ENCODE measurements at places on chromosomes 7 and 10. TPM values are rescaled to one million over a fixed set of nuclear protein-coding genes. Genes with fewer than 3 reads are reported as not detected.
A peak's percentile ranks its signal among the peaks of the same experiment; 100 is the strongest.

The HOGA1 gene
- 0.98 TPM for total RNA-seq

The SPDYE6 gene
- total RNA-seq, result not detected

The NCF1 gene
- total RNA-seq, result not detected

The LRRC4 gene
- total RNA-seq, result 6.1 TPM

The TCF7L2 gene
- 44.4 TPM for total RNA-seq

The SEMA4G gene
- 6.4 TPM for total RNA-seq

DNA sequence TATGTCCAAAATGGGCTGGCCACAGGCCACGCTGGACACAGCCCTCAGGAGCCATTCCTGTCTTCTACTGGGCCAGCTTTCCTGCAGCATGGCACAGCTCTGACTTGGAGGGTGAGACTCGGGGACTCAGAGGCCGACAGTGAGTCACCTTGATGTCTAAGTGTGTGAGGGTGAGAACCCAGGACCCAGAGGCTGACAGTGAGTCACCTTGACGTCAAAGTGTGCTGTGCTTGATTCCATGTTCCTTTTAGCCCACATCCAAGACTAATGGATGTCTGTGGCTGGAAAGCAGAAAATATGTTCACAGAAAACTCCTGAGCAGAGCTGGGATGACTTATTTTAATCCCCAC is 6.0 kb upstream of the FAM170B start:
- H3K27ac ChIP-seq, result peak overlapping the region; percentile 81
- no peak overlapping the region for H3K4me3 ChIP-seq
- H3K4me1 ChIP-seq, result peaks cover 47% of the 10 kb centered on the region
- no peaks in the 10 kb centered on the region for H3K36me3 ChIP-seq

DNA sequence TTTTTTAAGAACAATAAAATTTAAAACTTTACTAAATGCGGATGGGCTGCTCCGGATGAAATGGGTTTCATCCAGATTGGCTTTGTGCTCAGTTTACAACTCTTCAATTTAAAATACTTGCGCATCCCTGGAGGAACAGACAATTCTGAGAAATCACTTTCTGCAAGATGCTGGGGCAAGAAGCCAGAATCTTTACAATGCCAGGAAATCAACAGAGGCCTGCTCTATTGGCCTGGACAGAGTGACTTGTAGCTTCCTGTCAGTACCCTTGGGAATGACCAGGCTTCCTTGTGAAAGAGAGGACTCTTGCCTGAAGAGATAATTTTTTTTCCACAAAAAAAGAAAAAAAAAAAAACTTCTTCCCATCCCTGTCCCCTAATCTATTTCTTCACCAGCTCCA is 3.9 kb upstream of the FAM13C start:
- H3K27ac ChIP-seq, result no peak overlapping the region
- no peak overlapping the region for H3K4me3 ChIP-seq
- no peaks in the 10 kb centered on the region for H3K36me3 ChIP-seq
- no peaks in the 10 kb centered on the region for H3K27me3 ChIP-seq
- DNase-seq, result no peak
- peaks cover 6% of the 10 kb centered on the region for H3K4me1 ChIP-seq

GRCh38 chr10:101568054-101568745 is 19.9 kb downstream of the POLL start:
- no peaks in the 10 kb centered on the region for H3K36me3 ChIP-seq
- no peak for DNase-seq
- H3K27me3 ChIP-seq, result peaks cover 10% of the 10 kb centered on the region
- H3K27ac ChIP-seq, result no peak overlapping the region
- H3K4me1 ChIP-seq, result peaks cover 24% of the 10 kb centered on the region
- H3K4me3 ChIP-seq, result no peak overlapping the region

- no peak overlapping the region for H3K27ac ChIP-seq
- no peaks in the 10 kb centered on the region for H3K27me3 ChIP-seq
- no peaks in the 10 kb centered on the region for H3K4me1 ChIP-seq
- H3K4me3 ChIP-seq, result no peak overlapping the region
- no peaks in the 10 kb centered on the region for H3K36me3 ChIP-seq
Measured at GRCh38 chr7:38671911-38672905, 41.0 kb upstream of the AMPH start.

- H3K36me3 ChIP-seq, result no peaks in the 10 kb centered on the region
- no peak overlapping the region for H3K4me3 ChIP-seq
- peak overlapping the region; percentile 20 for H3K27ac ChIP-seq
- DNase-seq, result no peak
Measured at GRCh38 chr10:69730251-69731156, 71.2 kb upstream of the COL13A1 start.

DNA sequence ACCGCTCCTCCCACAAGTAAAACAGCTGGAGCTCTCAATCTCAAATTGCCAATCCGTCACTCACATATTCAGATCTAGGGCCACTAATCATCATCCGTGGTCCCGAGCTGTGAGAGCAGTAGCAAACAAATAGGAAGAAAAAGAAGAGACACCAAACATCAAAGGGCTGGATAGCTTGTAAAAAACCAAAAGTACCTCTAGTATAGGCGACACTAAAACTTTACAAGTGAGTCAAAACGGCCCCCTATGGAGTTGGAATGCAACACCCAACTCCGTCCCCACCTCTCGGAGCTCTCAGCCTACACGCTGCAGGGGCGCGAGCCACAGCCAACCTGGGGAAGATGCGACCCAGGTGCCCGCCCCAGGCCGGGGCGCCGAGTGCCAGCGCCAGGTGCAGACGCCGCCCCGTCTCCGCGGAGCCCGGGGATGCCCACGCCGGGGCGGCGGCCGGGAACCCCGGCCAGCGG is 581 bp downstream of the FAM3C start:
- peak overlapping the region; percentile 86 for H3K4me3 ChIP-seq
- DNase-seq, result no peak
- no peaks in the 10 kb centered on the region for H3K27me3 ChIP-seq
- peak overlapping the region; percentile 88 for H3K27ac ChIP-seq
- peaks cover 19% of the 10 kb centered on the region for H3K4me1 ChIP-seq
- H3K36me3 ChIP-seq, result no peaks in the 10 kb centered on the region

- H3K4me1 ChIP-seq, result peaks cover 57% of the 10 kb centered on the region
- H3K27ac ChIP-seq, result peak overlapping the region; percentile 64
- no peaks in the 10 kb centered on the region for H3K36me3 ChIP-seq
- H3K4me3 ChIP-seq, result no peak overlapping the region
- DNase-seq, result no peak
Measured at GRCh38 chr7:134694299-134694698, 47.6 kb downstream of the BPGM start.

DNA sequence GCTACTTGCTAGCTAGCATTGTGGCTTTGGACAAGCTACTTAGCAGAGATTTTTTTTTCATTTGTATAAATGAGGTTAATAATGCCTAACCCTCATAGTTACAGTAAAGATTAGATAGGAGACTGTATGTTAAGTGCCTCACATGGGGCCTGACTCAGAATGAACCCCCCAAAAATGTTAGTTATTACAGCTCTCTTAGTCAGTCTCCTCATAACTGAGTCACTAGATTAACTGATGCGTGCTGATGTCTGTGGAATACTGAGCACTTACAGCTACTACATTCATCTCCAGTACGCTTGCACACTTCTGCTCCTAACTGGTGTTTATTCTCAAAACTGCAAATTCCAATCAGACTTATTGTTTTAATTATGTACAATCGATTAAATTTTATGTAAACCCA is 315.3 kb downstream of the SNX13 start:
- H3K4me3 ChIP-seq, result no peak overlapping the region
- H3K36me3 ChIP-seq, result no peaks in the 10 kb centered on the region
- no peak overlapping the region for H3K27ac ChIP-seq
- DNase-seq, result no peak

Data from vagina (tissue), 2 donors.